GM23248 (cell line): ENCODE measurements at places on chromosomes 2 and 18. TPM values are rescaled to one million over a fixed set of nuclear protein-coding genes. Genes with fewer than 3 reads are reported as not detected.

DNA sequence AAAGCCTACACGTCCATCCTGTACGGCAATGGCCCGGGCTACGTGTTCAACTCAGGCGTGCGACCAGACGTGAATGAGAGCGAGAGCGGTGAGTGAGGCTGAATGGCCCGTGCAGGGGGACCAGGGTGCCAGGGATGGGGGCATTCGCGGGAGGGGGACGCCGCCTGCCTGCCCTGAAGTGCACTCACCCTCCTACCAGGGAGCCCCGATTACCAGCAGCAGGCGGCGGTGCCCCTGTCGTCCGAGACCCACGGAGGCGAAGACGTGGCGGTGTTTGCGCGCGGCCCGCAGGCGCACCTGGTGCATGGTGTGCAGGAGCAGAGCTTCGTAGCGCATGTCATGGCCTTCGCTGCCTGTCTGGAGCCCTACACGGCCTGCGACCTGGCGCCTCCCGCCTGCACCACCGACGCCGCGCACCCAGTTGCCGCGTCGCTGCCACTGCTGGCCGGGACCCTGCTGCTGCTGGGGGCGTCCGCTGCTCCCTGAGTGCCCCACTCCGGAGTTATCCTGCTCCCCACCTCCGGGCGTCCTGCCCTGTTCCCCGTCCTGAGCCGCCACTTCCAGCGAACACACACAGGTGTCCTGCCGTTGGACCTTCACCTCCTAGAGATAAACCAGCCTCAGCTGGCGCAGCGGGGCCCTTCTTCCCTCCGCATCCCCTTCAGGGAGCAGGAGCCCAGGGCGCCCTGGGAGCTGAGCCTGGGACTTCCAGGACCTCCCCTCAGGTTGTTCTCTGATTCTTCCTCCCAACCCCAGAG, 2.9 kb downstream of the ALPI start:
- DNase-seq, result no peak

DNA sequence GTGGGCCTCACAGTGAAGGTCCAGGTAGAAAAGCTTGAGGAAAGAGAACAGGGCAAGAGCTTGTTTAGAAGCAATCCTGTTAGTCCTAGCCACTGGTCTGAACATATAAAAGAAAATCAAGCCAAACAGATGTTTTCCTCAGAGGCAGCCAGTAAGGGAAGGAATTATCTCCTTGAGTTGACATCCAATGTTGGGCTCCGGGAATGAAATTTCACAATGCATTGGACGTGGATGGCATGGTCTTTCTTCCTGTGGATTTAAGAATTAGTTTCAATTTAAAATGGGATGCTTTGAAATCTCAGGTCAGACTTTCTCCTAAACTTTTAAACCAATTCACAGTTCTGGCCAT, 92.1 kb downstream of the ACKR3 start:
- peak; percentile 65 for DNase-seq

DNA sequence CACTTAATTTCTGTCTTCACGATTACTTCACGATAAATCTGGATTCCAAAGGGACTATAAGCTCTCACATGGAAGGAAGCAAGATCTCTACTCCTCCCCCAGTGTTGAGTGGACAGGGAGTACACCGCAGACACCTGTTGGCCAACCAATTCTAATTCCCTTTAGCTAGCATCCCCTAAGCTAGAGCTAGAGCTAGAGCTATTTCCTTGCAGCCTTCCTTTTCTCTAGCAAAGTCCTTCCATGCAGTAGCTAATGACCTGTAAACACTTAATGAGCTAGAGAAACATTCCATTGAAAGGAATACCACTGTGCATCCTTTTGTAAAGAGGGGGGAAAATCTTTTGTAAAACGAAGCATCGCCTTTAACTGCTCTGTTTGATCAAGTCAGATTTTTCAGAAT, 56.5 kb downstream of the BCL11A start:
- DNase-seq, result no peak

- no peak for DNase-seq
These were observed 73.1 kb upstream of the IL1R1 start for GRCh38 chr2:102069311-102069974.

DNA sequence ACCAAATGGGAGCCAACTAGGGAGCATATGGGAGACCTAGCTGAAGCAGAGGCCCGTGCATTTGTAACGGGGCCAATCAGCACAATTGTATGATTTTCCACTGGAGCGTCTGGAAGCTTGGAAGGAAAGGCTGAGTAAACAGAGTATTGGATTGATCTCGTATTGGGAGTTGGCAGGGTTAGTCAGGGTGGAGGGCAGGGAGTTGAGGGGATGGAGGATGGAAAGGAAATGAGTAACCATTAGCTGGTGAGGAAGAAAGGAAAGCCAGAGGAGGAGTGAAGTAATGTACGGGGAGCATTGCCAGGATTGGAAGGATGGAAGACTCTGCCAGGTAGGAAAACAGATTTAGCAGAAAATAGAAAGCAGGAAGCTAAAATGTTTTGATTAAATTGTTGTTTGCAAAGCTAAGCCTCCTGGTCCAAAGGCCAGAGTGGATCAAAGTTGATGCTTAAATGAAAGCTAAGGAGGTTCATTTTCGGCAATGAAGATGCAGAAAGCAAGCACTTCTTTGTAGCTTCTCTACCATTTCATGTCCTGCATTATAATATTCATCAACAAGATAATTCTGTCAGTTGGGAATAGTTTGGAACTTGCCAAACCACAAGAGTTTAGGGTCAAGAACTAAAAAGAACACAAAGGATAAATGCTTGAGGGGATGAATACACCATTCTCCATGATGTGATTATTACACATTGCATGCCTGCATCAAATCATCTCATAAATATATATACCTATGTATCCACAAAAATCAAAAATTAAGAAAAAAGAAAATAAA, 75.6 kb upstream of the TTN start:
- peak; percentile 82 for DNase-seq

DNA sequence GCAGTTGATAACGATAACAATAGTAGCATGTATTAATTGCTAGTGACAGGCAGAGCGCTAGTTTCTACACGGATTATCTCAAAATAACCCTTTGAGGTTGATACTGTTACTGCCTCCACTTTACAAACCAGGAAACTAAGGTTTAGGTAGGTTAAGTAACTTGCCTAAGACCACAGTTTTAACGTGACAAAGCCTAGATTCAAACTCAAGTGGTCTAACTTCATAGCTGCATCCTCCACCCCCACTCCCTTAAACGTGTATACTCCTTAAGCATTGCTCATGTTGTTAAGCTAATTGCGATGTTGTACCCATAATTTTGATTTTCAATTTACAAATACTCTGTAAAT, 1.2 kb downstream of the ME2 start:
- no peak for DNase-seq

DNA sequence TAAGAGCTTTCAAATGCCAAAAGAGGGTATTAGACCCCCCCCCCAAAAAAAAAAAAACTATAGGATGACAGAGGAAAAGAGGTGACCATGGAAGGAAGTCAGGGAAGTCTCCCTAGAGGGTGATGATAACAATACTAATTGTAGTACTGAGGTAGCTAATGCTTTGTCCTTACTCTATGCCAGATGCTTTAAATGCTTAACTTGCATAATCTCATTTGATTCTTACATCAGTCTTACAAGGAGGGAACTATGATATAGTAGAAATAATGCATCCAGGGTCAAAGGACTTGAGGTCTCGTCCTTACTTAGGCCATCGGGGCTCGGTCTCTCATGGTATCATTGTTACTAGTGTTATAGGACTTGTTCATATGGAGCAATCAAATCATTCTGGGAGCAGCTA, 9.1 kb downstream of the IDH1 start:
- DNase-seq, result no peak

DNA sequence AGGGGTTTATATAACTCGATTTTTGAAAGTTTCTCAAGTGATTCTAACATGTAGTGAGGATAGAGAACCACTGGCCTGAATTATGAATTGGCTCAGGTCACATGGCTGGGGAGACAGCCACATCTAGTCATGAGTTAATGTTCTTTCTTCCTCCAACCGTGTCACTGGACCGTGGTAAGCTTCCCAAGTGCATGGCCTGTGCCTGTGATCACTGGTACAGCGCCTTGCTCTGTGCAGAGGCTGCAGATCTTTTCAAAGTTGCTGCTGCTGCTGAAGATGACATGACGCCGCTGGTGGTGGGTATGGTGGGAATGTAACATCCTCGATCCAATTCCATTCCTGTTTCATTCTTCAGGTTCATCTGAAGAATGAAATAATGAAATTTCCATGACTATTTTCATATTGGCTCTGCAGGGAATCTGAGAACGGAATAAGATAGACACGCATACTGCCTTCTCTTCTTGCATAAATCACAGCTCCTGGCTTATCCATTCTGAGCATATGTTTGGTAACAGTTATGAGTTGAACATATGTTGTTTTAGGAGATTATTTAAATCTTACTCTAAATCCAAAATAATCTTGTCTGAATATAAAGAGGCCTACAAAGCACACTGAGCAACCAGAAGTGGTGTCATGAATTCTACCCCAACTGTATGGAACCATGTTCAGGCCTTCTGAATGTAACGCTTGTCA, 100.5 kb upstream of the THSD7B start:
- no peak for DNase-seq

DNA sequence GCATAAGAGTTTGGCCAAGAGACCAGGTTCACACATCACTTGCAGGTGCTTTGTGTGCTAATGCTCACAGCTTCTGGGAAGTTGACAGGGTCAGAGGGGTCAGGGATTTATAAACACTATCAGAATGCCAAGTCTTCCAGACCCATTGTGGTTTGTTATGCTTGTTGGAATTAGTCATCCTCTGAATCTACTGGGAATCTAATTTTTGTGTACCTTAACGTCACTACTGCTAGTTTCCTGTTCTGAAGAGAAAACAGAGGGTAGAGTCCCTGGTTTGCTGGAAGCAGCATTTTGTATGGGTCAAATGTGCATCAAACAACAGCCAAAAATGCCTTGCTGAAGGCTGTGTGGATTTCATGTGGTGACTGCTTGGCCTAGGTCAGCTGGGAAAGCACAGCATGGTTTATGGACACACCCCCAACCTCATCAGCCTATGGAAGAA, 33.3 kb downstream of the ANTXR1 start:
- peak; percentile 44 for DNase-seq

DNA sequence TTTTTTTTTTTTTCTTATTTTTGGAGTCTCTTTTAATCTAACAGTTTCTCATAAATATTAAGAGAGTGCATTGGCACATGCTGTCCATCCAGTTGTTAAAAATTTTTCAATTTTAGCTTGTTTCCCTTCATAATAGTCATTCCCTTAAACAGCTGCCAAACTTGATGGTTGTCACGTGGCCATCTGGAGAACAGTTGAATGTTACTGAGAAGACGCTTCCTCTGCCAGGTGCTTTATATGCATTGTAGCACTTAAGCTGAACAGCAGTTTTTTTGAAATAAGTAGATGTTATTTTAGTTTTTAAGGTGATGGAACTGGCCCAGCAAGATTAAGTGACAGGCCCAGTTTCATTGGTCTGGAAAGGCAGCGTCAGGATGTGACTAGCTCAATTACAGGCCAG, 3.3 kb downstream of the SMARCAL1 start:
- DNase-seq, result no peak

GRCh38 chr2:41621563-41621962, 426.3 kb upstream of the PKDCC start:
- DNase-seq, result no peak

DNA sequence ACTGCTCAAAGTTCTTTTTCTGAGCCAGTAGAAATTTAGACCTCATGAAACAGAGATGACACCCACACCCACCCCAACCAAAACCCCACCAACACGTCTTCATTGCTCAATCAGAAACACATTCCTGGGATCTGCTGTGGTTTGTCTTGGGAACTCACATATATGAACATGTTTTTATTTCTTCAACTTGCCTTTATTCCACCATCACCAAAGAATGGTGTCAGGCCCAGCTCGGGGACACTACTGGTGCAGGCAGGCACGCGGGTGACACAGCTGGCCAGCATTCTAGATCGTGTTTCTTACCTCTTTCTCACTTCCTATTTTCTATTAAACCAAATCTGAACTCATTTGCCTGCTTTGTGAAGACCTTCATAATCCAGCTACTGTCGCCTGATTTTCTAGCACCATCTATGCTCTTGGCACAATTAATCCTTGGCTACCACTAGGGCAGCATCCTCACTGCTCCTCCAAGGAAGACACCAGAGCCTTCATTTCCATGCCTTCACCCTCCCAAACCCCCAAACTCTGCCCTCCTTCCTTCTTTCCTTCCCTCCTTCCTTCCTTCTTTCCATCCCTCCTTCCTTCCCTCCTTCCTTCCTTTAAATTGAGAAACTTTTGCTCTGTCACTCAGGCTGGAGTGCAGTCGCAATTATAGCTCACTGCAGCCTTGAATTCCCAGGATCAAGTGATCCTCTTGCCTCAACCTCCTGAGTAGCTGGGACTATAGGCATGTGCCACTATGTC, 157.1 kb downstream of the BCL2 start:
- peak; percentile 58 for DNase-seq

DNA sequence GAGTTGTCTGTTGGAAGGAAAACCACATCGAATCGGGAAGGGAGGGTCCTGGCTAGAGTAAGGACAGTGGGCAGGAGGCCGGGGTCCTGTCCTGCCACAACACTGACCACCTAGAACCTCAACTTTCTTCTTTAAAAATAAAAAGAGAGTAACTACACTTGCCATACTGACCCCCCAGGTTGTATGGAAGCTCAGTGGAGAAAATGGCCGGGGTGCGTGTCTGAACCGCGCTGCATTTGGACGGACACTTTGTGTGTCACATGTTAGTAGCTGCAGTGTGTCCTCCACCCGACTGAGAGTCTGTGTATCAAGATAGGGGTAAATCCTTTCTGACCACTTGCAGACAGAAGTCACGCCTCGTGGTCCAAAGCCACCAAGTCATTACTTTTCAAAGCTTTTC, 87.0 kb downstream of the GBX2 start:
- DNase-seq, result no peak

DNA sequence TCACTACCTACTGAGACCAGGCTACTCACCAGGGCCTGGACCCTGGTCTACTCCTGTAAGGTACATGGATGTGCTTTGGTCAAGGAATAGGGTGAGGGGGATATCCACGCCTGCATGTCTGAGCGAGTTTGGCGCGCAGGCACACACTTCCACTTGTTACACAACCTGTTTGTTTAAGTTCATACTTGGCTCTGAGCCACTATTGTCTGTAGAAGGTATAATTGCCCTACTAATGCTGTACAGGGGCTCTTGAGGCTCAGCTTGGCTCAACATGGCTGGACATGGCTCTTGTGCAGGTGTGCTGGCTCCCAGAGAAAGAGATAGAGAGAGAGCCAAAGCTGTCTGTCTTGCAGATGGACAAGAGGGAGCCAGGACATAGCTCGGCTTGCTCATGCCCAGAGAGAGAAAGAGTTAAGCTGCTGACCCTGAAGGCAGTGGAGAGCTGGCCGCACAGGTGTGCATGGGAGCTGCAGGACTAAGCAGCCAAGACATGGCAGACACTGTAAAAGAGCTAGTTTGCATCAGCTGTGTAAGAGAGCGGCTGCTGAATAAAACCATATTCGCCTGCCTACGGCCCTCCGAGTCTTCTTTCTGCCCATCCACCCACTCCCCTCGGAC, 35.2 kb downstream of the NPPC start:
- no peak for DNase-seq

The SOX11 gene
- 0.08 and 0.13 TPM in 2 replicates for polyA plus RNA-seq

The G6PC2 gene
- polyA plus RNA-seq, result not detected in 2 replicates

The CFC1 gene
- polyA plus RNA-seq, result not detected in 2 replicates

The HK2 gene
- 23.9 and 25.3 TPM in 2 replicates for polyA plus RNA-seq

The TEKT4 gene
- polyA plus RNA-seq, result not detected in 2 replicates

The SERTAD2 gene
- 26.8 and 30.0 TPM in 2 replicates for polyA plus RNA-seq

The CCDC148 gene
- 0.51 and 0.64 TPM in 2 replicates for polyA plus RNA-seq

The ICA1L gene
- polyA plus RNA-seq, result 3.4 and 3.8 TPM in 2 replicates
